ENCODE measurements at places on chromosomes 12 and 14.
A peak's percentile ranks its signal among the peaks of the same experiment; 100 is the strongest.

DNA sequence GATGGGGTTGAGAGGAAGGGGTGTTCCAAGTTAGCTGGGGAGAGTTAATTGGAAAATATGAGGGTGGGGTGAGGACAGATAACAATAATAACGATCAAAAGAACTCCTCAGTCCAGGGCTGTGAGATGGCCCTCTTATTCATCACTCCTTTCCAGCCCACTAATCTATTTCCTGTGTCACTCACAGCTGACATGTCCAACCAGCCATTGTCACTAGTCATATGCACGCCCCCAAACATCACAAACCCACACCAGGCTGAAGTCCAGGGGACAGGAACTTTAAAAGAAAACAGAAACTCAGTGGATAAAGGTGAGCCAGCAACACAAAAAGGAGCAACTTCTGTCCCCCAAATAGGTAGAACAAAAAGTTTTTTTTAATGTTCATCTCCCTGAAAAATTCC lies 911 bp downstream of the CALCOCO1 start:
- no peak for DNase-seq

GRCh38 chr12:44875954-44876543 lies at the start of gene NELL2:
Gene NELL2 (minus strand): TSS chr12:44876315. CDS start chr12:44875869, 446 bp downstream.
- DNase-seq, result peak; percentile 27

DNA sequence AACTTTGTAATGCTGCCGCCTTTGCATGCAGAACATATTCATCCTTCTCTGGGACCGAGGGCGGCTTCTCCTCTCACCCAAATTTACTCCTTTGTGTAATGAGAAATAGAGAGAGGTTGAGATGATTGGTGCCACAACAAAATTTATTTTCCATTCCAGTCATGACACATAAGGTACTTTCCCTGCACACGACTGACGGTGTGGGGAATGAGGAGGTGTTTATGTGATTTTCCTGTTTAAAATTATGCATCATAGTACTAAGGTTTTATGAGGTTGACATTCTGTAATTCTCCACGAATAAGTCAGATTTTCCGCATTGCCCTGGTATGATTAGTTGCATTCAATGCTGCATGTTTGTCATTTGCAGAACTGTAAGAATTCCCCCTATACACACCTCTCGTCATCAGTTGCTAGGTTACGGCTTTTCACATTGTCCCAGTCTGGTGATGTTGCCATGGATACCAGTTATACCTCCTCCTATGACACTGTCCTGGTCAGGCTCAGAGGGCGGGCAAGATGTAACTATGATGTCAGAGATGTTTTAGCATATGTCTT lies 23.1 kb downstream of the BICDL1 start:
- peak; percentile 25 for DNase-seq

GRCh38 chr12:15526033-15526432 lies 203.7 kb downstream of the PTPRO start:
- DNase-seq, result no peak

DNA sequence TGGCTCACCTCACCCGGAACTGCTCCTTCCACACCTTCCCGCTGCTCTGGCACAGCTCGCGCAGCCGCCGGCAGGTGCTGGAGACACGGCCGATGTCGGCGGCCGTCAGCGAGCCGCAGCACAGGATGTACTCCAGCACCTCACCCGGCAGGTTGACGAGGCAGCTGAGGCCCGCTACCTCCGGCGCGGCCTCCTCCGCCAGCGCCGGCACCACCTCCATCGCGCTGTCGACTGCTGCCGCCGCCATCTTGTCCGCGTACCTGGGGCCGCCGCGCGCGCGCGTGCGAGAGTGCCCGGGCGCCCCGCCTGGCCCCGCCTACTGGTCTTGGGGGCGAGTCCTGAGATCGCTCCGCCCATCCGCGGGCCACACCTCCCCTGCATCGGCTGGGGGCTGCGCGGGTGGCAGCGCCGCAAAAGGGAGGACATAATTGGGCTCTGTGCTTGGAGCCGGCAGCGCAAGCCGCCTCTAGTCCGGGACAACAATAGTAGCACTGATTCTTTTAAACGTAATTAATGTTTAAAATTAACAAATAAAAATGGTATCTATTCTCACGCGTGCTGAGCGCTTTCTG lies at the start of gene FBXO21:
Gene FBXO21 (minus strand): TSS at position 261 of the 572 bp plus-strand sequence. CDS start 14 bp downstream, at position 247.
- peak; percentile 64 for DNase-seq

GRCh38 chr14:98965076-98965475 lies 306.9 kb downstream of the BCL11B start:
- no peak for DNase-seq

- DNase-seq, result no peak
Measured at GRCh38 chr14:68885226-68886108, 92.6 kb upstream of the ZFP36L1 start.

GRCh38 chr14:99516156-99516870 lies 35.1 kb downstream of the CCNK start:
- no peak for DNase-seq

- DNase-seq, result peak; percentile 59
Measured at GRCh38 chr12:5083955-5084849, 40.5 kb downstream of the KCNA5 start.

DNA sequence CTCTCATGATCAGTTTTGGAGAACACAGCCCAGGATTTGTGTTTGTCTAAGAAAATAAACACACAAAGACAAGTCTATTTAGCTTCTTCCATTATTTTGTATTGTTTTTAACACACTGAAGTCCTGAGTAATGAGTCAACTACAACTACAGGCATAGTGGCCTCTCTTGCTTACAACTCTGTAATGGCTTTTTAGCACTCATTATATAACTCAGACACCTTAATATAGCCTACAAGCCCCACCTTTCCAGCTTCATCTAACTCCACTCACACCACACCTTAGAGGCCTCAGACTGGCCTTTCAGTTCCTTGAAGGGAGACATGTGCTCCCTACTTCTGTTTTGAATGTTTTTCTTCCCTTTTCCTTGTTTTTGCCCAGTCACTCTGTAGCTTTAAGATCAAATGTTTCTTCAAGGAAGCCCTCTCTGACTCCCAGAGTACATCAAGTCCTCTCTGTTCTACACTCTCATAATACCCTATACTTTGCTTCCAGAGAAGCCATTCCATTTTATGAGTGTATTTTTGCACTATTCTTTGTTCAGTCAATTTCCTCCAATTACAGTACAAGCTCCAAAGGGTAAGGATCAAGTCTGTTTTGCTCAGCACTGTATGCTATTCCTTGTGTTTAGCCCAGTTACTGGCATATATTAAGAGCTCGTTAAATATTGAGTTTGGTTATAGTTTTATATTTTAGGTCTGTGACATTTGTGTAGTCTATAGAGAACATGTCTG lies 233.6 kb upstream of the ARHGAP5 start:
- no peak for DNase-seq

- peak; percentile 73 for DNase-seq
Measured at GRCh38 chr12:10101042-10101579, 2.3 kb upstream of the CLEC1A start.

DNA sequence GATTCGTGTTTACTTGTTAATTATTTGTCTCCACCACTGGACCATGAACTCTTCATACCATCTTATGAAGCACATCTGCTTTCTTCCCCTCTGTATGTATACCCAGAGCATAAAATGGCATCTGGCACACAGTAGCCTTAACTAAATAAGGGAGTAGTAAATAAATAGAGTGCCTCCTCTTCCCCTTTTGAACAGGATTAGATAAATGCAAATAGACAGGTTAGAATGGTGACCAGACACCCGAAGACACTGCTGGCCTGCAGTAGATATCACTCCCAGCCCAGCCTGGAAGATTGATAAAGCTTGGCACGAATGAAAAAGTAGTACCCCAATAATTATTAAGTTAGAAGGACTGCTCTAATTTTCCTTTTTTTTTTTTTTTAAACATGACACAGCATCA lies 6.9 kb downstream of the GALNT4 start:
- DNase-seq, result no peak

DNA sequence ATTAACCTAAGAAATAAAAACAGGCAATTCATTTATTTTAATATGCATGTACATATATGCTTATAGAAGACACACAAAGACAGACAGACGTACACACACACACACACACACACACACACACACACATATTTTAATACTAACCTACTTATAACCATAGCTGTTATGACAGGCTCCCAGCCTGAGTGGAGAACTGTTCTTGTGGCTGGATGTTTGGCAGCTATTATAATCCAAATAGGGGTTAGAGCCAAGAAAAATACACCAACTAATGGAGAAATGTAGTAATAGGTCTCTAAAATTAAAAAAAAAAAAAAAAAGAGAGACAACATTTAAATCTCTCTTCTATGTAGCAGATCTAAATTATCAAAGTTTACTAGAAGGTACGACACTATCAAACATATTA lies 91.8 kb downstream of the SLC41A2 start:
- DNase-seq, result no peak

- DNase-seq, result no peak
Measured at GRCh38 chr14:66575939-66576338, 68.0 kb downstream of the GPHN start.

DNA sequence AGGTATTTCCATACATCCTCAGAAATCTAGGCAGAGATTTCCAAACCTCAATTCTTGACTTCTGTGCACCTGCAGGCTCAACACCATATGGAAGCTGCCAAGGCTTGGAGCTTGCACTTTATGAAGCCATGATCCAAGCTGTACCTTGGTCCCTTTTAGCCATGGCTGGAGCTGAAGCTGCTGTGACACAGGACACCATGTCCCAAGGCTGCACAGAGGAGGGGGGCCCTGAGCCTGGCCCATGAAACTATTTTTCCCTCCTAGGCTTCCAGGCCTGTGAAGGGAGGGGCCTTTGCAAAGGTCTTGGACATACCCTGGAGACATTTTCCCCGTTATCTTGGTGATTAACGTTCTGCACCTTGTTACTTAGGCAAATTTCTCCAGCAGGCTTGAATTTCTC lies 110.5 kb downstream of the IGF1 start:
- DNase-seq, result no peak

- no peak for DNase-seq
Measured at GRCh38 chr12:20415028-20415427, 46.7 kb downstream of the PDE3A start.
